Colonic mucosa (tissue), 4 donors: ENCODE measurements at places on chromosomes 1 and 21.

DNA sequence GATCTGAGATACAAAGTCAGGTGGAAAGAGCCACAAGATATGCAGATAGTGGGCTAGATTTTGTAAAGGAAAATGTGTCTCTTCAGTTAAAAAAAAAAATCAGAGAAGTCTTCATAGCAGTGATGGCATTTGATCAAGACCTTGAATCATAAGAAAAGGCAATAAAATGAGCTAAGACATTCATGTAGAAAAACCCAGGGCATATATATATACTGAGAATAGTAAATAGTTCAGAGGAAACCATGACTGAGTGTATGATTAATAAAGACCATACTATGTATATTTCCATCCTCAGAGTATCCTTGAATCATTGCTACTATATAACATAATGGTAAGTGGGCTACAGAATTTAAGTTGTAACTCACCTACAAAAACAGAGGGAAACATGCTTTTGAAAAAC is 321.7 kb upstream of the NR5A2 start:
- DNase-seq, result no peak

DNA sequence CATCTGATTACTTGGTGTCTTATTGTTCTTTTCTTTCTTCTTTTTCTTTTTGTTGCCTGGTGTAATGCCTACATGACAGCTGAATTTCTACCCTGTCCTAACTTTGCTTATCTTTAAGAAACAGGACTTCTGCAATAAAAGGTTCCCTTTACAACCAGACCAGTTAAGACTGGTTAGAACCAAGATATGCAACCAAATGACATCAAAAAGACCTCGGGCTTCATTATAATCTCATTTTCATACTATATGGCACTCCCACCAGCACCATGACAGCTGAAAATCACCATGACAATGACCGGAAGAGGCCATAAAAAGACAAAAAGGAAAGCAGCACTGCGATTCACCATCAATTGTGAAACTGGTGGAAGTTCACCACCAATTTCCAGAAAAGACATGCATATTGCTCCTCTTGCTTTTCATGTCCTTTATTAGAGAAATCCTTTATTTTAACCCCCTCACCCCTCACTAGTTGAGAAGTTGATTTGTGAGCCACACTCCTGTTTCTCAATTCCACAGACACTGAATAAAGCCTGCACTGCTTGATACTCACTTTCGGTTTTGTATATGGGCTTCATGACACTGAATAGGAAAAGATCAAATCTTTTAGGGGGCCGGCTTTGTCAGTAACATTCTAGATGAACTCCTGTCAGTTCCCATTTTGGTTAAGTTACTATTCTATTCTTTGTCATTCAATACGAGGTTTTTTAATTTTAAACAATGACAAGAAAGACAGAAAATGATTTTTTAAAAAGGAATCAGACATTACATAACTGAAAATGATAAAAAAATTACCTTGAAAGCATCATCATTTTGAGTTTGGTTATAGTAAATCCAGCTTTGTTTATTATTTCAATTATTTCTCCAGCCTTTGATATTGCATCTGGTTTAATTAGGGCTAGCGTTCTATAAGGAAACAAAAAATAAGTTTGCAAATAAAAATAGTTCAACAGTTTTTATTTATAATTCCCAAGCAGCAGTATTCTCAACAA is 58.1 kb downstream of the NME7 start:
- DNase-seq, result no peak

- DNase-seq, result no peak
Measured at GRCh38 chr1:5935026-5935425, 57.2 kb downstream of the NPHP4 start.

- no peak for DNase-seq
Measured at GRCh38 chr1:52856026-52856425, 13.5 kb downstream of the ZYG11A start.

- no peak for DNase-seq
Measured at GRCh38 chr1:222250376-222250775, 297.5 kb downstream of the HHIPL2 start.

DNA sequence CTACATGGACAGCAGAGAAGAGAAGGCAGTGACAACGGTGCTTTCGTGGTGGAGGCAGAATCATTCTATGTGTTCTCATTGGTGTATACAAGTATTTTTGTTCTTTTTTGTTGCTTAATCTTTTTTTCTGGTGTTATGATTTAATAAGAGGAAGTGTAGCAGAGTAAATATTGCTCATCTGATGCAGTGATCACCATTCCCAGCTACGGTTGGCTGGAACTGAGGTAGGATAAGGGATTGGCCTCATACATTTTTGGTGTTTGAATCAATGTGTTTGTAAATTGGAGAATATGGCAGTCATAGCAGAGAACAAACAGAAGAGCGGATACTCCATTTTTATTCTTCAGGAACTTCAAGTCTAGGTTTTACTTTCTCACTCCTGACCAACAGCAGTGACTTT is 76.6 kb downstream of the UBE2U start:
- DNase-seq, result no peak

GRCh38 chr1:89826594-89826993 is 5.8 kb downstream of the LRRC8D start:
- no peak for DNase-seq

- DNase-seq, result peak; percentile 68
Measured at GRCh38 chr1:28246427-28246832, 10.5 kb downstream of the ATP5IF1 start.

DNA sequence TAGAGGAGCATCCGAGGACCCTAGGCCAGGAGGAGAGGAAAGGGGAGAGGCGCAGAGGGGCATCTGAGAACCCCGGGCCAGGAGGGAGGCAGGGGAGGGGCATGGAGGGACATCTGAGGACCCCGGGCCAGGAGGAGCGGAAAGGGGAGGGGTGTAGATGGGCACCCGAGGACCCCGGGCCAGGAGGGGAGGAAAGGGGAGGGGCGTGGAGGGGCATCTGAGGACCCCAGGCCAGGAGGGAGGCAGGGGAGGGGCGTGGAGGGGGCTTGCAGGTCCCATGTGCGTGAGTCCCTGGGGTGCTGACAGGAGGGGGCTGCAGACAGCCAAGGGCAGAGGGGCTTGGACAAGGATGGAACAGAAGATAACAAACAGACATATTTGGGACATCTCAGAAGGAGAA is 190.0 kb upstream of the ARHGEF16 start:
- DNase-seq, result no peak

- DNase-seq, result no peak
Measured at GRCh38 chr1:108862698-108863477, 6.0 kb upstream of the AKNAD1 start.

DNA sequence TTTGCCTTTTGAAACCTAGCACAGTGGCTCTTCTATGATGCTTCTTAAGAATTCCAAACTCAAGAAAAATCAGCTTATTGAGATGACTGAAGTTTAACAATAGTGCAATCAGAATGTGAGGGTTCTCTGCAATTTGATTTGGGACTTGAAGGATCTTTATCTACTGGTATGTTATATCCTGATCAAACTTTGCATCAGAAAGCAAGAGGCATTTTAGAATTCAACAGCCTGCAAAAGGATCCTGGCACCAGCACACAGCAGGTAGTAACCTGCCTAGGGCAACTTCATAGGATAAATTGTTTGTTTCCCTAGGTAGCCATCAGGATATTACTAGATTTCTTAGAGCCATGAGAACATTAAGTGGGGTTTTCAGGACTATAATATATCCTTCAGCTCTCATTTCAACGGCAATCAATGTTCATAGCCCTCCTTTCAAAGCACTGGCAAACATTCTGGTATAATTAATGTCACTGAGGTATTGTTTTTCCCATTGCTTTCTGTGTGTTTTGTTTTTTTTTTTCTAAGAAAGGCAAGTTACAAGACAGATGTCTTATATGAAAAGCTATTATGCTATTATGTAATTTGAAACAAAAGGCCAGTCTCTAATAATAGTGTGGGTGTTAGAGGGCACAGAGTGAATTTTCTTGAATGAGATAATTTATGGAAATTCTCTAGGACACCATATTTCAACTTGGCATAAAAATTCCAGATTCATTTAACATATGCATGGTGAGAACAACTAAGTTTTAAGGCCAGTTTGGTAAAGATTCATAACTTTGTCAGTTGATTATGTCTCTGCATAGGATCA is 34.5 kb downstream of the NTNG1 start:
- no peak for DNase-seq

DNA sequence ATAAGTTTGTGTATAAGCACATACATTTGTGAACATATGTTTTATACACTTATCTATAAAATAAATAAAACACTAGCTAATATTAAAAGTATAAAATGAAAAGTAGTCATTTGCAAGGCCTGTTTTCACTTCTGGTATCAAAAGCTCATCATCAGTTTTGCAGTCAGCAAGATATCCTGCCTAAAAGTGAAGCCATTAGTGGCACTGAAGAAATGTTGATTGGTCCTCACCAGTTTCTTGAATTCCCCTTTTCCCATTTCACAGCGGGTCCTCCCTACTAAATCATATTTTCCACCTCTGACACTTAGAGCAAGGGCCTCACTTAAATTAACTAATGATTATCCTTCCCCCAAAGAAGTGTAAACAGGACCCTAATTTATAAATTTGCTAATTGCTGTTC is 6.7 kb downstream of the TBX15 start:
- DNase-seq, result no peak

- DNase-seq, result no peak
Measured at GRCh38 chr1:183025782-183026774, 2.9 kb downstream of the LAMC1 start.

- DNase-seq, result peak; percentile 49
Measured at GRCh38 chr1:17984583-17984982, 123.0 kb upstream of the IGSF21 start.

GRCh38 chr1:77200806-77201205 is 18.4 kb downstream of the PIGK start:
- no peak for DNase-seq

DNA sequence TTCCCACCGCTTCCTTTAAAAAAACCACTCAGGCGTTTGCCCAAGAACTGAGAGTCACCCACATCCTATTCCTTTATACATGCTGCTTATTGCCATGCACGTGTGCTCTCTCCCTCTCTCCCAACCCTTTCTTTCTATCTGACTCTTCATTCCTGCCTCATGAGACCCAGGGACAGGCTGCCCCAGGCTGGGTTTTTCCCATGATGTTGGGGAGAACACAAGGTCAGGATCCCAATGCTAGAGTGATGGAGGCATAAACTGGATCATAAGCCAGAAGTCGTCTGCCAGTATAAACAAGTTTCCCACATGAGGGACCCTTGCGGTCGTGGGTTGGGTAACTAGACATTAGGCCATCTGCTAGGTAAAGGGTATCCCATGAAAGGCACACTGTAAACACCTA is 64.9 kb downstream of the CD2 start:
- DNase-seq, result no peak

- no peak for DNase-seq
Measured at GRCh38 chr1:174262349-174263241, 103.3 kb downstream of the RABGAP1L start.

DNA sequence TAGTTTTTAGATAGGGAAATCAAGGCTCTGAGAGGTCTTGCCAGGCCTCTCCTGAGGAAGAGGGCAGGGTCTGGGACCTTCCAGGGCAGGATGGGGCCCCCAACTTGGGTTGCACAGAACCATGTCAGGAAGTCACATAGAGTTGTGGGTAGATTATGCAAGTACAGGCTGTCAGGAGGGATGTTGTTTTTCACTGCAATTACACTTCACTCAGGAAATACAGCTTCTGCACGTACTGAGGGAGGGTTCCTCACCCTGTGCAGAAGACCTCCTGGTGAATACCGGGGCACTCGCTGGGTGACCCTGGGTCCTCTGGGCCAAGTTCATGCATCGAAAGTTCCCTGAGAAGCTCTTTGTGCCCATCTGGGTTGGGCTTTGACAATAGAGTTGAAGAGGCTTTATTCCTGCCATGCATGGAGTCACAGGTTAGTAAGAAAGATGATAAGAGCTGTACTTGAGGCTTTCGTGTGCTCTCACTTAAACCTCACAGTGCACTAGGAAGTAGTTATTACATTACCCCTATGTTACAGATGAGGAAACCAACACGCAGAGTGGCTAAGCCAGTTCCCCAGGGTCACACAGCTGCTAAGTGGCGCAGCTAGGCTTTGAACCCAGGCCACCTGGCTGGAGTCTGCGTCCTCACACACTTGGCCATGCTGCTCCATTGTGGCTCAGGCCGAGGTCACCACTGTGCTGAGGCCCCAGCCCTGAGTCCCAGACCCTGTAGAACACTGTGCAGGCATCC is 16.2 kb upstream of the TNFRSF1B start:
- DNase-seq, result no peak

DNA sequence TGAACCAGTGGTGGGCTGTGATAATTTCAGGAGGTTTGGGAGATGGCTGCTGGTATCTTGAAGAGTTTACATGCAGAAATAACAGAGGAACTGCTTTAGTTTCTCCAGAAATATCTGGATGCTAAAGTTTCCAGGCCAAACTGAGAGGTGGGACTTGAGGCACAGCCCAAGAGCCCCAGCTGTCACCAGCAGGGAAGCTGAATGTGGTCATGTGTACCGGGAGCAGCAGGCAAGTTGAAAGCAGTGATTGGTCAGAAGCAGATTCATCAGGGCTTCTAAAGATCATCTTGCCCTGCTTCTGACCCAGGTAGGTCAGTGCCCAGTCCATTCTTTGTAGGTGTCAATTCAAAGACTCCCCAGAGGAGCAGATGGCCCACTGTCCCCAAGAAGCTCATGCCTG is 7.9 kb upstream of the RPTN start:
- no peak for DNase-seq

GRCh38 chr1:39387452-39387851 is 104.0 kb upstream of the BMP8A start:
- no peak for DNase-seq

- DNase-seq, result no peak
Measured at GRCh38 chr21:43874085-43874805, 9.2 kb downstream of the AGPAT3 start.

GRCh38 chr1:33424205-33424604 is 6.7 kb downstream of the PHC2 start:
- no peak for DNase-seq

GRCh38 chr21:42523941-42524340 is 10.3 kb downstream of the SLC37A1 start:
- peak; percentile 60 for DNase-seq

DNA sequence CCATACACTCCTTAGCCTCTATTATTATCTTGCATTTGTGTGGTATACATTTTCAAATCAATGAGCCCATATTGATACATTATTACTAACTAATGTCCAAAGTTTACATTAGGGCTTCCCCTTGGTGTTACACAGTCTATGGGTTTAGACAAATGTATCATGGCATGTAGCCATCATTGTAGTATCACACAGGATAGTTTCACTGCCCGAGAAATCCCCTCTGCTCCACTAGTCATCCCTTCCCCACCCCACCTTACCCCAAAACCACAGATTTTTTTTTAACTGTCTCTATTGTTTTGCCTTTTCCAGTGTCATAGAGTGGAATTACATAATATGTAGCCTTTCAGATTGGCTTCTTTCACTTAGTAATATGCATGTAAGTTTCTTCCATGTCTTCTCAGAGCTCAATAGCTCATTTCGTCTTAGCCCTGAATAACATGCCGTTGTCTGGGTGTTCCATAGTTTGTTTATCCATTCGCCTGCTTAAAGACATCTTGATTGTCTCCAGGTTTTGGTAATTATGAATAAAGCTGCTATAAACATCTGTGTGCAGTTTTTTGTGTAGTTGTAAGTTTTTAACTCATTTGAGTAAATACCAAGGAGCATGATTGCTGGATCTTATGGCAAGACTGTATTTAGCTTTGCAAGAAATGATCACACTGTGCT is 86.4 kb upstream of the LYST start:
- no peak for DNase-seq

GRCh38 chr1:92244376-92244775 is 26.7 kb downstream of the C1orf146 start:
- no peak for DNase-seq
